ENCODE measurements at places on chromosomes 3 and 15. TPM values are rescaled to one million over a fixed set of nuclear protein-coding genes. Genes with fewer than 3 reads are reported as not detected.

DNA sequence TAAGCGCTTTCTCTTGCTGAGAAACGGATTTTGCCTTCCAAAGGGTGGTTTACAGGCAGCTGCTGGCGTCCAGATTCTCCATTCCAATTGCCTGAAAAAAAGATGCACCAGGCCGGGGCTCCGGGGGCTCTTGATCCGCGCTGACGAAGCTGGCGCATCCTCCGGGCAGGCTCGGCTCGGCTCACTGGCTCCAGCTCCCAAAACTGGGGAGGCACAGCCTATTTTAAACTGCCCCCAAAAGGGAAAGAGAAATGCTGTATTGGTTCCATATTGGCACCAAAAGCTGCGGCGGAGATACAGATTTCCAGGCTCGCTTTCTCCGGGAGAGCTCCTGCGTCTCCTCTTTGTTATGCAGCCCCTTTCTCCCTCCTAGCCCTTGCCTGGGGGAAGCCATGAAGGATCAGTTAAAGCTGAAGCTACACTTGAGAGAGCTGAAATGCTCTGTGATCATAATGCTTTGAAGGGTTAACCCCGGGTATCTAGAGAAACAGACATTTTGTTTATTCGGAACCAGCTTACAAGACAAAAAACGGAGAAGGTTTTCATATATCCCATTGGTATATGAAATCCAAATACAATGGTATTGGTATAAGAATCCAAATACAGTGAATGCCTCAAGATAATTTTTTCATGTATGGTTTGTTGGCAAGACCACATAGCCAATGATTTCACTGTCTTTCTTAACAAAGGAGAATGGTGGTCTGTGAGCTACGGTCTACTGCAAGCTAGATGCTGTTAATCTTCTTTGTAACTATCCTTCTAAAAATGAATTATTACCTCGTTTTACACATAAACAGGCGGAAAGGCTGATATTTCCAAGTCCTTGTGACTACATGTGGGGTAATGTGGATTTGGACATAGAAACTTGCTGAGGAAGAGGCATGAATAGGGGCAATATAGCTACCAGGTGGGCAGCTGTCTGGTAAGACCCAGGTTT, 693 bp downstream of the CD200 start:
- peak; percentile 59 for DNase-seq

DNA sequence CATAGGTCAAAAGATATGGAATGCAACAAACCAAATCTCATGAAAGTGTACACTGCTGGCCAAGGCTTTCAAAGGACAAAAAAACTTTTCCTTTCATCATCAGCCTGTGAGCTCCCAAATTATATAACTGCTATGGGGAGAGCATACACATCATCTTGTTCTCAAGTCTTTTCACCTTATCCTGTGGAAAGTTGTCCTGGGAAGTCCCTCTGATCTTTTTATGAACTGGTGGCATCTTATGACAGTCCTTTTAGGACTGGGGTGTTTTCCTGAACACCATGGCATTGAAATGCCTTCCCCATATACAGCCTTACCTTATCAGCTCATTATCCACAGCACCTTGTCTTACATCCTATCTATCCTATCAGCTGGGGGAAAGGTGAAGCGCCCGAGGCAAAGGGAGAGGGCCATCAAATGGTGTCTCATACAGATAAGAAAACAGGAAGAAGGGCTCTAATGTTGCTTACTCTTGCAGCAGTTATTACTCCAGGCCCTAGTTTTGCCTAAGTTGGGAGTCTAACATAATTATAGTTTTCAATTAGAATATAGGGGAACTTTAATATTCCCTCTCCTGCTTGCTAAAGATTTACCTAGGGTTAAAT, 61.5 kb upstream of the GOLIM4 start:
- DNase-seq, result no peak

The GP9 gene
- polyA plus RNA-seq, result 0.81 TPM

- DNase-seq, result no peak
Measured at GRCh38 chr3:29759411-29760225, 478.7 kb downstream of the RBMS3 start.

The CCDC71 gene
- 28.5 TPM for polyA plus RNA-seq

- peak; percentile 13 for DNase-seq
Measured at GRCh38 chr15:52680041-52680391, 828 bp upstream of the ATOSA start.

DNA sequence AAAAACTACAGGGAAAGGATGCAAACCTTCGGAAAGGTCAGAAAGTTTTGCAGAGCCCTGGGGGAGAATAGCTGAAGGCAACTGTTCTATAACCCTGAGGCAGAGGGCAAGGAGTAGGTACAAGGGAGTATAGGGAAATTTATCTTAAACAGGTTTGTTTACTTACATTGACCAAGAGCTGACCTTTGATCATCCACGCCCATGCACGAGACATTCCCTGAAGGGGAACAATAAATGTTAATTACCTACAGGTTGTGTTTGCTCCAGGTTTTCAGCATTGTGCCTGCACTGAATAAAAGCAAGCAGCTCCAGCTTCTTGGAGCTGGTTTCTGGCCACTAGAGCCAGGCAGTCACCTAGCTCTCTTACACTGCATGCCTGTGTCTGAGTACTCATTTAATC, 524.5 kb upstream of the TGFBR2 start:
- DNase-seq, result no peak

DNA sequence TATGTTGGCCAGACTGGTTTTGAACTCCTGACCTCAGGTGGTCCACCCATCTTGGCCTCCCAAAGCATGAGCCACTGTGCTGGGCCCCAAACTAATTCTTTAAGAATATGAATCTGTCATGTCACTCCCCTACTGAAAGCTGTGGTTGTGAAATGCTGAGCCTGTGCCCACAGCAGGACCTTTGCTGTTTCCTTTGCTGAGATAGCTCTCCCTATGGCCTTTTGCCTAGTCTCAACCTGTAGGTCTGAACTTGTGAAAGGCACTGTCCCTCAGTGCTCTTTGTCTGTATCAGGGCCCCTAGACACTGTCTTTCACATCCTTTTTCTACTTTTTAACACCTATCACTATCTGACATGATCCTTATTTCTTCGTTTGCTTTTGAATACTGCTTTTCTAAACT, 62.7 kb upstream of the CCR4 start:
- DNase-seq, result no peak

GRCh38 chr3:134624537-134625287, 26.1 kb downstream of the KY start:
- DNase-seq, result no peak

All from left renal cortex interstitium (tissue), 4 donors.